ENCODE measurements at places on chromosomes 16 and 17. TPM values are rescaled to one million over a fixed set of nuclear protein-coding genes. Genes with fewer than 3 reads are reported as not detected.

DNA sequence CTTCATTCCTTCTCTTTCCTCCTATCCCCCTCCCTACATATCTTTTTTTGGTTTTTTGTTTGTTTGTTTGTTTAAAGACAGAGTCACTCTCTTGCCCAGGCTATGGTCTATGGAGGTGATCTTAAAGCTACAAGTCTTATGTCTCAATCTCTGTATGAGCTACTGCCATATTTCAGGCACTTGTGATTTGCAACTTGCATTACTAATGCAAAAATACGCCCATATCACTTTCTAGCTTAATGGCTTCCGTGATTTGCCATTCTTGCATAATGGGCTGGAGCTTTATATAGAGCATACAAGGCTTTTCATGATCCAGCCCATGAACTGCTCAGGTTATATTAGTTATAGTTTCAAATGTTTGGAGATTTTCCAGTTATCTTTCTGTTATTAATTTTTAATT lies 7.5 kb downstream of the CFAP97D1 start:
- DNase-seq = no peak

DNA sequence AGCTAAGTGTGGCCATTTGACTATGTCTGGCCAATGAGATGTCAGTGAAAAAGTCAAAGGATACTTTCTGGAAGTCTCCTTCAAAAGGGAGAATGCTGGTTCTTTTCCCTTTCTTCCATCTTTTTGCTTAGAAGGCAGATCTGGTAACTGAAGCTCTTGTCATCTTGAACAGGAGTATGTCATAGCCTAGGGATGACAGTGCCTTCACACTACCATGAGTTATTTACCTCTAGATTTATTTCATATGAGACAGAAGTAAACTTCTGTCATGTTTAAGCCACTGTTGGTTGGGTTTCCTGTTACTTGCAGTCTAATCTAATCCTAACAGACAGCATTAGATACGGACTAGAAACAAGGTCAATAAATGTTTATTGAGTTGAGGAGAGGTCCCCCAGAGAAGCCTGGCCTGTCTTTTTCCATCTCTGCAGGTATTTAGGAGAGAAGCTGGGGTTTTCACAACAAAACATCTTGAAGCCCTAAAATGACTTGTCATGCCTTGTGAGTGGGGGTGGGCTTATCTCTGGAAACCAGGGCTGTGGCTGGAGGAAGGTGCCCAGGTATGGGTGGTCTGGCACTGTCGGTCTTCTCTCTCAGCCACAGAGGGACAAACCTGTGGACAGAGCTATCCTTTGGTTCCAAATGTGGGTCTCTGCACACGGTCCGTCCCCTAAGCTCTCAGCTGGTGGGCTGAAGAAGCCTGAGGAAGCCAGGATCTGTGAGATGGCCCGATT lies 28.5 kb downstream of the TMEM98 start:
- no peak for DNase-seq

DNA sequence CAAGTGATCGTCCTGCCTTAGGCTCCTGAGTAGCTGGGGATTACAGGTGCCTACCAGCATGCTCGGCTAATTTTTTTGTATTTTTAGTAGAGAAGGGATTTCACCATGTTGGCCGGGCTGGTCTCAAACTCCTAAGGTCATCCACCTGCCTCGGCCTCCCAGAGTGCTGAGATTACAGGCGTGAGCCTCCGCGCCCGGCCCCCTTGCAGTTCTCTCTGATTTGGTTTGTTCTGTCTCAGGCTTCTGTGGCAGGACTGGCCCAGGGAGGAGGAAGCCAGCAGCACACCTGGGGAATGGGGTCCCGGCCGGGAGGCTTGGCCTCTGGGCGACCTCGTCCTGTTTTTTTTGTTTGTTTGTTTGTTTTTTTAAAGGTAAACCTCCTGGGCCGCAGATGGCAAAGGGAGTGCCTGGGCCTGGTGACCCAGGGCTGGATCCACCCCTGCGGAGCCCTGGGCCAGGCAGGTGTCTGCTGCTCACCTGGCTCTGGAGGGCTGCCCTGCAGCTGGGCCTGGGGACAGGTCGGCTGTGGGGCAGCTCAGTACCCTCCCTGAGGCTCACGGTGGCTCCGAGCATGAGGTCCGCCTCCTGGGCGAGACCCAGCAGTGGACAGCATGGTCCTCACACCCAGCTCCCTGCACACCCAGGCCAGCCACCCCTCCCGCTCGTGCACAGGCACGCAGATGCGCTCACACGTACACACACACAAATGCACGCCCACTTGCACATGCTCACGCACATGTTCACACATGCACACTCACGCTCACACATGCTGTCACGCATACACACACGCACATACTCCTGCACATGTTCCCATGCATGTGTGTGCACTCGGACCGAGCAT lies 3.3 kb upstream of the NUDT16L1 start:
- no peak for DNase-seq

GRCh38 chr17:4420692-4421131 lies 13.0 kb upstream of the SPNS3 start:
- peak; percentile 73 for DNase-seq

- DNase-seq = no peak
These were observed 20.4 kb downstream of the CARHSP1 start for GRCh38 chr16:8848231-8848938.

GRCh38 chr17:45784741-45785479 lies 790 bp downstream of the CRHR1 start:
- peak; percentile 24 for DNase-seq

GRCh38 chr16:85192238-85193114 lies 80.2 kb upstream of the CIBAR2 start:
- no peak for DNase-seq

GRCh38 chr17:60971515-60972369 lies 294.1 kb downstream of the BCAS3 start:
- peak; percentile 56 for DNase-seq

- peak; percentile 4 for DNase-seq
These were observed 148.7 kb downstream of the AIPL1 start for GRCh38 chr17:6286233-6286632.

- DNase-seq = no peak
These were observed 344.1 kb downstream of the UTP18 start for GRCh38 chr17:51604299-51605020.

DNA sequence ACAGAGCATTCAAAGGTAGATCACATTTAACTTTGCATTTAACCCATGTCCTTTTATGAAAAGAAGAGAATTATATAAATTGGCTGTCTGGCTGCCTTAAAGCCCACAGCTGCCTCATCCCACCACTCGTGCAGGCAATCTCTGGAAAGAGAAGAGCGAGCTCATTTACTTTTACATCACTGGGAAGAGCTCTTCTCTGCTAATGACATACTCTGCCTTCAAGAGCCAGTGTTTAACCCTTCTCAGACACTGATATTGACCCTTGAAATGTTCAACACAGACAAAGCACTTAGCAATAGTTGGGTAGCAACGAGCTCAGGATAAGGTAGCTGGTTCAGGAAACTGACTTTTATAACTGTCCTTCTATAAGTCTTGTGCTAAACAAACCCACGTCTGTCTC lies 6.8 kb downstream of the KRT38 start:
- DNase-seq = no peak

GRCh38 chr16:66850115-66850815 lies 6.1 kb downstream of the CA7 start:
- DNase-seq = no peak

- DNase-seq = no peak
These were observed 68.5 kb downstream of the CDC27 start for GRCh38 chr17:47120521-47121095.

DNA sequence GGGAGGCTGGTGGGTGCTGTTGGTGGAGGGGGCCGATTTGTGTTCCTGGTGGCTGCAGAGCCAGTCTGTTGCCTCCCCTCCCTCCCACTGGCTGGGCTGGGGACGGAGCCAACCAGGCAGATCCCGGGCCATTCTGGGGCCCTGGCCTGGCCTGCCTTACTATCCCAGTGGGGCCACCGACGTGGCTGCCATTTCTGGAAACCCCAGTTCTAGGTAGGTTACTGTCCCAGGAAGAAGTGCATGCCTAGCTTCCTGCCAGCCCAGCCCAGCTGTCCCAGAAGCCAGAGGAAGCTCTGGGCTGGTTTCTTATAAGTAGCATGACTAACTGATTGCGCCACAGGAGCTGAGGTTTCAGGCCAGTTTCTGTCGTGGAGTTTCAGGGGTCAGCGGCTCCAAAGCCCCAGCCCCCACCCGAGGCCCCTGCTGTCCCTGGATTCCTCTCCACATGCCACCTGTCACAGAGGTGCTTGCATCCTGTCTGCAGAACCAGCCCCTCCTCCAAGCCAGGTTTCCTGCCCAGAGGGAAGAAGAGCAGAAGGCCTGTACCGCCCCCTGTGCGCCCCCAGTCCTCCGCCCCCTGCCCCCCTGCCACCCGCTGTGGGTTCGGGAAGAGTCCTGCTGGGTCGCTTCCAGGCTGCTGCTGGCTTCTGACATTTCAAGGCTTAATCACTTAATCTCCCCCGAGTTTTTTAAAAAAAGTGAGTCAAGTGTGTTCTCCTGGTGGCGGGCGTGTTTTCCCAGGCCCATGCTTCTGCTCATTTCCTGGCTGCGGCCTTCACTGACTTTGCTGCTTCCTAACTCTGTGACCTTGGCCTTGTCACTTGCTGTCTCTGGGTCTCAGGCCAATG lies 13.2 kb downstream of the IL4R start:
- peak; percentile 81 for DNase-seq

DNA sequence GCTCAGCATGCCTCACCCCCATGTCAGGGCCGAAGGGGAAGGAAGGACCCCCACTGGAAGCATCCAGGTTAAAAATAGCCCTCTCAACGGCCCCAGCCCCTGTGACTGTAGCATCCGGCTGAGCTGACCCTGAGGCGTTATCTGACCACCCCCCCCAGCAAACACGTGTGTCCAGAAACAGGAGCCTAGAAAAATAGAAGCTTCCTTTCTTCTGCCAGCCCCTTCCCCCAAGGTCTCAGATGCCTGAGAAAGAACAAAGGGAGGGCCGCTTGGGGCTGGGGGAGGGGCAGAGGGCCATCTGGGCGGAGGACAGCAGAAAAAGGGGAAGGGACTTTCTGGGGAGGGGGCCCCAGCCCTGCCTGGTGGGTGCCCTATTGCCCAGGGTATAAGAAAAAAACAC lies 55.8 kb downstream of the ACTG1 start:
- peak; percentile 35 for DNase-seq

DNA sequence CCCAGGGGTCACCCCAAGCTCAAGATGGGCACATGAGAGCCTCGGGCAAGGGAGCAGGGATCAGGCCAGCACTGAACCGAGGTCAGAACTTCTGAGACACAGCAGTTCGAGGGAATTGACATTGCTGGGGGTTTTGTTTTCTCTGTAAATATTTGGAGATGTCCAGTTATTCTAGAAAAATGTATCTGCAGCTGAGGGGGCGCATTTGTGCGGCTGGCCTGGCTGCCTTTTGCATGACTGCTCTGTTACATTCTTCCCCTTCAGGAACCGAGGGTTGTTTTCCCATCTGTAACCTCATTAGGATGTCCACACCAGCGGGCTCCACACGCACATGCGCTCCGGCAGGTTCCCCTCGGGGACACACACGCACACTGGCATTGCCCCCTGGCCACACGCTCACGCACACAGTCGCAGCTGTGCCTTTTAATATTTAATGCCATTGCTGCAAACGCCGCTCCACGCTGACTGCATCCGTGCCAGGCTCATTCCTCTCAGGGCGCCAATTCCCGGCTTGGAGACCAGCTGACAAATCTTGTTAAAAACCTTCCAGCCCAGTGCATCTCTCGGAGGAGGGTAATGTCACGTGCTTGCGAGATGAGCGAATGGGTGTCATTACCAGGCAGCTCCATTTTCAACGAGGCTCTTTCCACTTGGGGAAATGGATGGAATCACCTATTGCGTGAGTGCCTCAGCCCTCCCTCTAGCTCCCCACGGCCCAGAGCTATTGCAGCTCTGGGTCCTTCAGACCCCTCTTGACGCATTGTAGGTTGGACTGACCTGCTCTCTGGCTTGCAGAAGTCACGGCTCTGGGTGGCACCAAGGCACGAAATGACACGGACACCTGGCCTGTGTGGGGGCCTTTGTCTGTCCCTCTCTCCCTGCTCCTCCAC lies 13.1 kb downstream of the CCR7 start:
- peak; percentile 95 for DNase-seq

DNA sequence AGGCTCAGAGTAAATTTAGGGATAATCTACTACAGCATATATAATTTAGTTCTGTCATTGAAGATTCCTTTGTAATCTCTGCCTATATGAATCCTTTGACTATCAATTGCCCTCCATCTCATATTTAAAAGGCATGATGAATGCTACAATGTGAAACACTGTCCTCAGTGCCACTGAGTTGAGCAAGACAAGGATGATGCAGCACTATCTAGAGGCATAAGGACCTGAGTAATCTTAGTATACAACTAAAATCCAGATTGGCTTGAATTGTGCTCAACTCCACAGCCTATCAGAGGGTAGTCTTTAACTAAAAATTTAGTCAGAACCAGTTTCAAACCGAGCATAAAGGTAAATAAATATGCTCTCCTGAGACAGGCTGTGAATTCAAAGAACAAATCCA lies 11.6 kb upstream of the STRADA start:
- DNase-seq = no peak

DNA sequence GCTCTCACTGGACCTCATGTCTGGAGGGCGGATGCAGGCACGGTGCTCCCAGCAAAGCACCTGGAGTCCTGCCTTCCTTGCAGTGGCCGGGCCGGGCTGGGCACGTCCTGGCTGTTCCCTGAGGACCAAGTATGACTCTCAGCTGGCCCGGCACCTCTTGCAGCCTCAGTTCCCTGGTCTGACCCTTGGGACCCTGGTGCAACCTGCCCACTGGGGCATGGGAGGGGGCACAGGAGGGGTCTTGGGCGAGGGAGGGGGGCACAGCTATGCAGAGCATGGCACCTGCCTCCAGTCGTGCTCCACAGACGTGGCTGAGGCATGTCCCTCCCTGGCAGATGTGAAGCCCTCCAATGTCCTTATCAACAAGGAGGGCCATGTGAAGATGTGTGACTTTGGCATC lies 19.6 kb downstream of the MAP2K3 start:
- no peak for DNase-seq

GRCh38 chr16:28839899-28840298 lies 6.2 kb downstream of the TUFM start:
- no peak for DNase-seq

GRCh38 chr16:1949507-1949906 lies 5.0 kb downstream of the RPL3L start:
- DNase-seq = no peak

Gene MT4
- total RNA-seq = not detected

Gene PGAP6
- total RNA-seq = 52.7 TPM

Gene STX4
- total RNA-seq = 29.2 TPM

Gene NPIPA2
- 0.20 TPM for total RNA-seq

Gene BANP
- total RNA-seq = 20.2 TPM

Gene SUMO2
- total RNA-seq = 553 TPM

Gene PIEZO1
- 85.0 TPM for total RNA-seq

Gene HSD17B2
- total RNA-seq = 26.3 TPM

Gene APOBR
- total RNA-seq = 0.11 TPM

Gene STXBP4
- 36.1 TPM for total RNA-seq

Gene HAS3
- total RNA-seq = not detected

Gene JPH3
- not detected for total RNA-seq

Gene HLF
- total RNA-seq = 202 TPM

Gene SDK2
- not detected for total RNA-seq

Measured in HepG2 (cell line).